Left hindlimb (tissue), 1 donor: ENCODE measurements at places on chromosomes 3 and 15.

DNA sequence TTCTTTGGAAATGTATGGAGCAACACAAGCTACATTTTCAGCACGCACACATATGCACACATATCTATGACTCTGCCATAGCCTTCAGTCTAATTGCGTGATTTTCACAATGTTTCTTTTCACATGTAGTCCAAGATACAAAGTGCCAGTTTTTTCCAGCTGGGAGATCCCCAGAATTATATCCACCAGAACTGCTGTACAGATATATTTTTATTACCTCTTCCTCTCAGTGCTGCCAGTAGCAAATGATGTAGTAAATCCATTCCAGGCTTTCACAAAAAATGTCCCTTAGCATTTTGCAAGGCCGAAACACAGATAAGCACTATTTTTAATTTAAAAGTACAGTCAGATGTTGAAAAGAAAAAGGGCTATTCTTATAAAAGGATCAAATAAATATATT is 719.8 kb upstream of the SEMA6D start:
- no peak for DNase-seq

DNA sequence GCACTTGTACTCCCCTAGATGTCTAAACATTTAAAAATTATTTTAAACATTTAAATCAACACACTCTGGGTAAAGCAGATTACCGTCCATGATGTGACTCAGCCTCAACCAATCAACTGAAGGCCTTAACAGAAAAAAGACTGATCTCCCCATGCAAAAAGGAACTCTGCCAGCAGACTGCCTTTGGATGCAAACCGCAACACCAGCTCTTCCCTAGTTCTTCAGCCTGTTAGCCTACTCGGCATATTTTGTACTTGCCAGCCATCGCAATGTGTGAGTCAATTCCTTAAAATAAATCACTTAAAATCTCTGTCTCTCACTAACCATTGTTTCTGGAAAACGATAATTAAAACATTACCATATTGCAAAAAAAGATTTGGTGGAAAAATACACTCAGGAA is 375.9 kb downstream of the RSL24D1 start:
- DNase-seq: no peak

- no peak for DNase-seq
These were observed 312.6 kb downstream of the AGBL1 start for GRCh38 chr15:86392296-86392695.

- no peak for DNase-seq
These were observed 127.6 kb downstream of the MEIS2 start for GRCh38 chr15:36972704-36973103.

- DNase-seq: no peak
These were observed 15.9 kb upstream of the GLCE start for GRCh38 chr15:69144530-69144929.

- no peak for DNase-seq
These were observed 153.8 kb downstream of the EBLN2 start for GRCh38 chr3:73215281-73215680.

DNA sequence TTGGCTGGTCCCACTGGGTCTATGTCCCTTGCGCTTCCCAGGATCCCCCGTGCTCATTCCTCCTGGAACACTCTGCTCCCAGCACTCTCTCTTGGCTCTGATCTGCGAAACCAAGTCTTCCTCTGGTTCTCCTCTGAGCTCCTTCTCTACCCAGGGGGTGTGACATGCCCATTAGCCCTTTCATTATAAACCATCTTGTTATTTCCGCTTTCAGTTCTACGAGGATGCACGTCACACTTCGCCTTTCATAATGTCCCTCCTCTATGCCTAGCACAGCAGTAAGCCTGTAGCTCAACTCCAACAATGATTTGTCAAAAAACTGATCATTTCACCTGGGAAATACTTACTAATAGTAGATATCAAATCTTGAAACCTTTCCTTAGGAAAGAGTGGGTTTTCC is 52.0 kb upstream of the RAD18 start:
- no peak for DNase-seq

GRCh38 chr15:83842281-83842680 is 188.4 kb downstream of the ADAMTSL3 start:
- no peak for DNase-seq
